ENCODE measurements at places on chromosomes 2 and 18.

DNA sequence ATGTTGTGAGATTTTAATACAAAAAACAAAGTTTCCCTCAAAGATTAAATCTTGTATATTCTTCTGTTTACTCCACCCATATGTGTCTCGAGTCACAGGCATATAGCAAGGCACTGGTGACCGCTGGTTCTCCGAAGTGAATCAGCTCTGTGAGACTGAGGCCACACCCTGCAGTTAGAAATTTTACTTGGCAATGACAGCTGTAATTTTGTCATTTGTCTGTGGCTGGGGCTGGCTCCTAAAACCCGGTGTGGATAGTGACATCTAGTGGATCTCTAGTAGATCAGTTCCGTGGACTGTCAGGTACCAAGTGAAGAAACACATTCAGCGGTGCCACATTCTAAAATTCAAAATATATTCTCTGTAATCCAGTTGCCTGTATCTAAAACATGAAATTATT, 278.0 kb downstream of the NEDD4L start:
- no peak for DNase-seq

GRCh38 chr2:233482616-233483015, 84.0 kb downstream of the USP40 start:
- DNase-seq, result no peak

GRCh38 chr2:117853873-117854272, 39.4 kb downstream of the DDX18 start:
- DNase-seq, result no peak

- no peak for DNase-seq
Observed at GRCh38 chr2:171893196-171893823, 734 bp downstream of the SLC25A12 start.

DNA sequence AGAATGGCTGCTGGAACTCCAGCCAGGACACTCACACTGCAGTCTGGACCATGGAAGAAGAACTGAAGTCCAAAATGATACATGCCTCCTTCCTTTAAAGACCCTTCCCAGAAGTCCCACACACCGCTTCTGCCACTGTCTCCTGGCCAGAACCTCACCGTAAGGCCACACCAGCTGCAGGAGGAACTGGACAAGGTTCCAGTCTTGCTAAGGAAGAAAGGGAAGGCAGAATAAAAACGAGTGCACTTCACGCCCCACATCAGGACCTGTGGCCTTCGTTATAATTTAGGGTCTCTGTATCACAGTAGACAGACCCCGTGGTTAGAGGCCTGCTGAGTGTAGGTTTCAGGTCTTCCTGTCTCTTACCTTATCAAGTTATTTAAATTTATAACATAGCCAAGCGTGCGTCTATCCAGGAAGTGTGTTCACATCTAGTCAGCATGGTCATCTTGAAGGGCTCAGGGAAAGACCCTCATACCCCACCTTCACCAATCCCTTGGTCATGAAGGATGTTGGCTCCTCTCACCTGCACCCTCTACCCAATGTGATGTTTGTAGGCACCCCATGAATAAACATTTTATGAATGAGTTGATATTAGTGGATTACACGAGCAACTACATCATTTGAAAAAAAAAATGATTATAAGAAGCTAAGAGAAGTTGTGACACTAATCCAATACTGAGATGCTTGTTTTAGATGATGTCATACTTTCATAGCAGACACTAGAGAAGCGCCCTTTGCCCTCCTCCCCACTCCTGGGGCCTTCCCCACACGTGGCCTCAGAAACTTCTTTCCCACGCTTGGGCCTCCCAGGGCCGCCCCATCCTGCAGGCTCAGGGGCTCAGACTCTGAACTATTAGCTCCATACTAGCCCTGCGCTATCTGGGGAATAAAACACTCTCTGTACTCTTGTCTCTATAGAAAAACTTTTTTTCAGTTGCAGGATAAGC, 157.6 kb downstream of the FAM210A start:
- no peak for DNase-seq

DNA sequence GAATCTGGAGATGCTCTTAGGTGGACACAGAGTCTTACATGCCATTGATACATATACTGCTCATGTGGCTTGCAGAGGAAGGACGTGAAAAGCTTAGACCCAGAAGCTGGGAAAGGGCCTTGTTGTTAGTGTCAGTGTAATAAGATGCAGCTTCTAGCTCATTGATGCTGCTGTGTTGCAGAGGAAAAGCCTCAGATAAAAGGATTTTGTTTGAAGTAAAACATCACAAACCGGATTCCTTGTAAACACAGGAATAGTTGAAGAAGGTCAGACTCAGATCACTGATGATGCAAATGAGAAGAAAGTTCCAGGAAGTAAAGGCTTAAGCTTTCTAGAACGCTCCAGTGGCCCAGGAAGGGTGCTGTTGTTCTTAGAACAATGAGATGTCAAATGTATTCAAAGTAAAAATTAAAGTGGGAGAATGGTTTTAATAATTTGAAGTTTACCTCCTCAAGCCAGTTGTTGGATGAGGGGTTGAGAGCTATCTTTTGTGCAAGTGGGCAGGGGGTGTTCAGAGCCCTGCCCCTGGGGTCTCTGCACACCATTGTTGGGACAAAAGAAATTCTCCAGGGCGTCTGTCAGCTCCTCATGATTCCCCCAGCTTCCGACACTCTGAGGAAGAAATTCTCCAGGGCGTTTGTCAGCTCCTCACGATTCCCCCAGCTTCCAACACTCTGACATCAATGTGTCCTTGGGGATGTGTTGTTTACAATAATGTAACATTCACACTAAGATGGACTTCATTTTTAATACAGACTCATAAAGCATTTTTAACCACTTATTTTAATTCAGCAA, 61.3 kb upstream of the CHMP1B start:
- no peak for DNase-seq

DNA sequence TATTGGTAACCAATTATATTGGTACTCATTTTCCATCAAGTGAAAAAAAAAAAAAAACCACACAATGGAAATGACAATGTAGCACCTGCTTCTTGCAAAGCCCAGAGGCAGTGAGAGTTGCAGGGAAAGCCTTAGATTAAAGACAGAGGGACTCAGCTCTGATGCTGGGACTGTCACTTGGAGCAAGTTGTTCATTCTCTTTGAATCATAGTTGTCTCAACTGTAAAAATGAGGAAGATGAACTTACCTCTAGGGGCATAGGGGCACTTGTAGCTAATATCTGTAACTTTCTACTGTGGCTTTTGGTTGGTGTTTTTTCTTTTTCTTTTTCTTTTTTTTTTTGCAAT, 81.4 kb upstream of the LPIN2 start:
- no peak for DNase-seq

DNA sequence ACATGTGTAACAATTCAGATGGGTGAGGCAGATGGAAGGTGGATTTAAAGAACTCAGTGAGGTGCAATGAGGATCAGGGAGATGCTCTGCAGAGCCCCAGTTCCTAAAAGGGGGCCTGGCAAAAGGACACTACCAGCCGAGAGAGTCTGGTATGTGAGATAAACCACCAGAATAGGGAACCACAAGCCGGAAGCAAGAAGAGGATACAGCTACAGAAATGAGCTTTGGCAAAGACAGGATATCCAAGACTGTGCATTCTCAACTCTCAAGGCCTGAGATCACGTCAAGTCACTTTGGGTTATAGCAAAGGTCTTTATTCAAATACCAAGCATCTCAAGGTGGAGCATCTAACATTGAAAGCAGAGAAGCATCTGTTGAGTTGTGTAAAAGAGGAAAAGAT, 293.5 kb downstream of the ARHGAP15 start:
- DNase-seq, result no peak

- DNase-seq, result no peak
Observed at GRCh38 chr2:122315306-122315705, 559.9 kb downstream of the TSN start.

- DNase-seq, result no peak
Observed at GRCh38 chr18:59660786-59661743, 36.2 kb downstream of the CCBE1 start.

GRCh38 chr2:152565884-152566727, 151.2 kb downstream of the PRPF40A start:
- no peak for DNase-seq

- no peak for DNase-seq
Observed at GRCh38 chr2:143015656-143016055, 113.6 kb upstream of the ARHGAP15 start.

GRCh38 chr2:125224830-125225229, 1199.7 kb downstream of the CNTNAP5 start:
- DNase-seq, result no peak

DNA sequence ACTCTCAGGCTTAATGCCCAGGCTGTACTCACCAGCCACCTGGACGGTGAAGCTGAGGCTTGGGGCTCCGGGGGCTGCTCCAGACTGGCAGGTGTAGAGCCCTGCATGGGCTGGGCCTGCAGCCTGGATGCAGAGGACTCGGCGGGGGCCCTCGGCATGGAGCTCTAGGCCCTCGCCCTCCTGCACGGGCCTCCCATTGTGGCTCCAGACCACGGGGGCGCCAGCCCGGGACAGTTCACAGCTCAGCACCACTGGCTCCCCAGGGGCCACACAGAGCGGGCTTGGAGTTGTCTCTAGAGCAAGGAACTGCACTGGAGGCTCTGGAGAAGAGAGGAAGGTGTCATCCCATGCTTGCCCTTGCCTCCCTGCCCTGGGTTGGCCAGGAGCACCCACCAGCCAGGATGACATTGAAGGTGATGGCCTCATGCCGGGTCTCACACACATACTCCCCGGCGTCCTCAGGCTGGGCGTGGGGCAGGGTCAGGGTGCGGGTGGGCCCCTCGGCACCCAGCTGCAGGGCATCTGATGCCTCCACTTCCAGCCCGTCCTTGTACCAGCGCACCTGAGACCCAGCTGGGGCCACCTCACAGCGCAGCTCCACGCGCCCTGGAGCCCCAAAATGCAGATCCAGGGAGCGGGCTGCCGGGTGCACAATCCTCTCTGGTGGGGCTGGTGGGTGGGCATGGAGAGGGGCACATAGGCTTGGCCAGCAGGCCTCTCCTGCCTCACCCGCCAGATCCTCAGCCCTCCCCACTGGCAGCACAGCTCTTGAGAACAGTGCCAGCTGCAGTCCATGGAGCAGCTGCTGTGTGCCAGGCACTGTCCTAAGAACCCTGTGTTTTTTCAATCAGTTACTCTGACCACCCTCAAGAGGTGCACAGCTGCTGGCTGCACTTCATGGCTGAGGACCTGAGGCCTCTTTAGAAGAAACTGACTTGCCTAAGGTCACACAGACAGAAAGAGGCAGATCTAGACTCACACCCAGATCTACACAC, 13.3 kb downstream of the OBSL1 start:
- DNase-seq, result no peak

GRCh38 chr2:11968521-11968920, 222.1 kb downstream of the LPIN1 start:
- DNase-seq, result no peak

DNA sequence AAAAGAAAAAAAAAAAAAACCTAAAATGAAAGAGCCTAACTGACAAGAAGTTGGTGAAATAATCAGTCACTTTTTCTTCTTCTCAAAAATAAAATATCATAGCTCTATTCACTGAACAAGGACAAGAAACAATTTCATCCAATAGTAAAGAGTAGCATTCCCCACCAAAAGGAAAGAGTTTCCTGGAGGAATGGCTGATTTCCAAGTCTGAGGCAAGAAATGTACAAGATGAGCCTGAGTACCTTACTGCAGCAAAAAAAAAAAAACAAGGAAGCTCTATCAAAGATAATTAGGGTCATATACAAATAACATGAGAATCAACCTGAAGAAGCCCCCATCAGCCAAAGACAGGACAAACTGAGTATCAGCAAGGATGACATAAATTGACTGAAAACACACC, 11.5 kb downstream of the ROCK1 start:
- DNase-seq, result no peak

- DNase-seq, result no peak
Observed at GRCh38 chr2:221972813-221973478, 325.9 kb downstream of the PAX3 start.

DNA sequence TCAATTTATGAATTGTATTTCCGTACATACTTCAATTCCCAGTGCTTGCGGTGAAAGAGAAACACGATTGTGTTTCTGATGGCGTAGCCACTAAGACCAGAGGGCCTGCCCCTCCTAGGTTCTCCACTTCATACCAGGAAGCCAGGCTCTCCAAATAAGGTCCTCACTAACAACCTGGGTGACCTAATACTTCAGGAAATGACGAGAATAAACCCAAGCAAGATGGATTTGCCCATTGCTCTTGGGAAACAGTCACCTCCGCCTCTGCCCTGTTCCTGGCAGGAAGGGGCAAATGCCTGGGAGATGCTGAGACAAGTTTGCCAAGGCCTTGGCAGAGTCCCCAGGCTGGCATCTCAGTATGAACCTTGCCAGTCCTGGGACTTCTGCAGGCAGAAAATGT, 41.8 kb downstream of the TTC32 start:
- DNase-seq, result no peak

DNA sequence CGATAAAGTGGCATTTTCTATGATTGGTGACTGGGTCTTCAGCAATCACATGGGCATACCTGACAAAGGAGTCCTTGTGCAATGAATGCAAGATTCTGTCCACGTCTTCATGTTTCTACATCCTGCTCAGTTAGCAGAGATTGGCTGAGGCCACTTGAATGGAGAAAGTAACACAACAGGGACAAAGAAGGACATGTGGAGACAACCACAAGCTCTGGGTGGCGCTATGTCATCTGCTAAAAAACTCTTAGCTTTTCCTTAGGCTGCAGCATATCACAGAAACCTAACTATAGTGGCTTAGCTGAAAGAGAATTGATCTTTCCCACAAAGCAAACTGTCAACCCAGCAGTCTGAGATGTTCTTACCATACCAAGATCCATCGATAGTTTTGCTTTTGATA, 1109.7 kb downstream of the SOCS6 start:
- peak; percentile 36 for DNase-seq

DNA sequence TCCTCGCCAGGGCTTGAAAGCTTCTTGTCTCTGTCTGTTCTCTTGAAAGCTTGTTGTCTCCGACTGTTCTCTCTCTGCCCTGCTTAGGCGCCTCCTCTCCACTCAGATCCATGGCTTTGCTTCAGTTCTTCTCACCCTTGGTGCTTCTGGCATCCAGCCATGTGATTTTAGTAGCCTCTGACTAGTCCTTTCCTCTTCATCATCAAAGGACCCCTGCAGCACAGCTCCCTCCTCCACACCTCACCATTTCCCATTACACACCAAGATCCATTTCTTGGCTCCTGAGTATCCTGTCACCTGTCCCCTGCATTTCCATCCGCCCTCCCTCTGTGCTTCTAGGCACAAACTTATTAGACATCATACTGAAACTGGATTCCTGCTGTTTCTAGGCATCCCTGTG, 59.4 kb downstream of the ZNF236 start:
- no peak for DNase-seq

GRCh38 chr18:5239447-5239846, 42.4 kb upstream of the AKAIN1 start:
- DNase-seq, result no peak

DNA sequence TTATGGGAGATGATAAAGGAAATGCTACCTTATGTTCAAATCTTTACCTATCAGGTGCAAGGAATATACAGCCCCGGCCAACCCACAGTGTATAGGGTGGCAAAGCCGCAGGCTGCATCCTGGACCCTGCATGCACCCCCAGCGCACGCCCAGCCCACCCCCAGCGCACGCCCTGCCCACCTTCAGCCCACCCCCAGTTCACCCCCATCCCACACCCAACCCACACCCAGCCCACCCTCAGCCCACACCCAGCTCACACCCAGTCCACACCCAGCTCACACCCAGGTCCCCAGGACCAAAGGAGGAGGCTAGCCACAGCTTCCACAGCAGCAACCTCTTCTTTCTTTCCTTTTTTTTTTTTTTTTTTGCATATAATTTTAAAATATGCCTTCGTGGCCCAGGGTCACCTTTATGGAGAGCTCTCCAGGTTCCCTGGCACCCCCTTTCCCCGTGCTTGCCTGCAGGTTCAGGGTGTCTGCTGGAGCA, 120.9 kb downstream of the PTGR3 start:
- DNase-seq, result no peak

GRCh38 chr2:188291142-188291616, 495 bp upstream of the GULP1 start:
- no peak for DNase-seq

GRCh38 chr18:29928081-29928480, 1114.5 kb downstream of the DSC3 start:
- no peak for DNase-seq

All from NCI-H2081 treated with DMSO at 0.1 percent for 48 hours (cell line).